Activated naive CD8-positive, alpha-beta T cell treated with anti-CD3 and anti-CD28 coated beads for 36 hours (primary cell): ENCODE measurements at places on chromosomes 5 and 9.
A peak's percentile ranks its signal among the peaks of the same experiment; 100 is the strongest.

DNA sequence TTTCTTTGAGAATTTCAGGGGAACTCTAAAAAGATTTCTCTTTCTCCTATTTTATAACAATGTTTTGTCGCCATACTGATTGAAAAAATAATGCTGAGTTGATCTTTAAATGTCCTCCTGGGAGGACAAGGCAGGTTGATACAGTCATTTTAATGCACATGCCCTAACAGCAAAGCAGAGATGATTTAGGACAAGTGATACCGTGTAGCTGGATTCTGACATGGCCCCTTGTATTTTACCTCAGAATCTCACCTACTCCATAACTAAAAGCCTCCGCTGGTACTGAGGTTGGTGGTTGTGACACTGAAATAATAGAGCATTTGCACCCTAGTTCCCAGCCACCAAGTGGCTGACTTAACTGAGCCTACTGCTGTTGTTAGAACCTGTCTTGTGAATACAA, 811 bp upstream of the LRRTM2 start:
- no peak for DNase-seq

- no peak for DNase-seq
These were observed 34.7 kb downstream of the GGTA1 start for GRCh38 chr9:121464968-121465367.

DNA sequence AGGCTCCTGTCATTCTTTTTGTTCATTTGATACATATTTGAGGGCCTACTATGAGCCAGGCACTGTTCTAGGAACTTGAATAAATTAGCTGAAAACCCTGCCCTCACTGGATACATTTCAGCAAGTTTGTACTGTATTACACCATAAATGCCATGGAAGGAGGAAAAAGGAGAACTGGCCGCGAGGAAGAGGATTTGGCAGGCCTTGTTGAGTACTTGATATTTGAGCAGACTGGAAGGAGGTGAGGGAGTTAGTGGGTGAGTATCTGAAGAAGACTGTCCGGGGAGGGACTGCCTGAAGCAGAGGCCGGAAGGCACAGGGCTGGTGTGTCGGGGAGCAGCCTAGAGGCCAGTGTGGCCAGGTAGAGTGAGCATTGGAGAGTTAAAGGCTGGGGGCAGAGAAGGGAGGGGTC, 4.5 kb downstream of the SNX30 start:
- no peak for DNase-seq

DNA sequence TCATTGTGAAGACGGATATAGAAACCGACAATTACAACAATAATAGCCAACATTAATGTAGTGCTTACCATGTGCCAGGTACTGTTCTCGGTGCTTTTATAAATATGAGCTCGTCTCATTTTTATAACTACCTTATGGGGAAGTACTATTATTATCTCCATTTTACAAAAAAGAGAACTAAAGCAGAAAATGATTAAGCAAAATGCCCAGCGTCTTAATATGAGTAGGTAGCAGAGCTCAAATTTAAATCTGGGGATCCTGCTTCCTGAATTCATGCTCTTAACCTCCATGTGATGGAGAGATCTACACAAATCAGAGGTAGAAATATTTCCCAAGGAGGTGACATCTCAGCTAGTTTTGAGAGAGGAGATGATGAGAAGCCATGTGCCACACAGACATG, 256.9 kb downstream of the TRIM32 start:
- no peak for DNase-seq

DNA sequence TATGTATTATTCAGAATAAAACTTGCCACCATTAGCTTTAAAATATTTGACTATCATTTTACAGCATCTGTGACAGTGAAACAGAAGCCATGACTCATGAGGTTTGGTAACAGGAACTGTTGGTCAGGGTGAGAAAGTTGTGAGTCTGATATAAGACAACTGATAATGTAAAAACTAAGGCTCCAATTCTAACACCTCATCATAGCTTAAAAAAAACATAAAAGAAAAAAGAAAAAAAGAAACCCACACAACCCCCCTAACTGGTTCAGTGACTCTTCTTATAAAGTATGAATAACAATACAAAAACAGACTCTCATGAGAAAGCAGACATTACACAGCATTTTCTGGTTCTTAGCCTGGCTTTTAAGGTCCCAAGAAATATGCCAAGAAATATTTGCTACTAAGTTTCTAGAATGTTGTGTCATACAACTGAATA, 85.8 kb downstream of the MRPS27 start:
- no peak for DNase-seq

GRCh38 chr9:96478829-96479371, 28.9 kb downstream of the HABP4 start:
- peak; percentile 11 for DNase-seq

DNA sequence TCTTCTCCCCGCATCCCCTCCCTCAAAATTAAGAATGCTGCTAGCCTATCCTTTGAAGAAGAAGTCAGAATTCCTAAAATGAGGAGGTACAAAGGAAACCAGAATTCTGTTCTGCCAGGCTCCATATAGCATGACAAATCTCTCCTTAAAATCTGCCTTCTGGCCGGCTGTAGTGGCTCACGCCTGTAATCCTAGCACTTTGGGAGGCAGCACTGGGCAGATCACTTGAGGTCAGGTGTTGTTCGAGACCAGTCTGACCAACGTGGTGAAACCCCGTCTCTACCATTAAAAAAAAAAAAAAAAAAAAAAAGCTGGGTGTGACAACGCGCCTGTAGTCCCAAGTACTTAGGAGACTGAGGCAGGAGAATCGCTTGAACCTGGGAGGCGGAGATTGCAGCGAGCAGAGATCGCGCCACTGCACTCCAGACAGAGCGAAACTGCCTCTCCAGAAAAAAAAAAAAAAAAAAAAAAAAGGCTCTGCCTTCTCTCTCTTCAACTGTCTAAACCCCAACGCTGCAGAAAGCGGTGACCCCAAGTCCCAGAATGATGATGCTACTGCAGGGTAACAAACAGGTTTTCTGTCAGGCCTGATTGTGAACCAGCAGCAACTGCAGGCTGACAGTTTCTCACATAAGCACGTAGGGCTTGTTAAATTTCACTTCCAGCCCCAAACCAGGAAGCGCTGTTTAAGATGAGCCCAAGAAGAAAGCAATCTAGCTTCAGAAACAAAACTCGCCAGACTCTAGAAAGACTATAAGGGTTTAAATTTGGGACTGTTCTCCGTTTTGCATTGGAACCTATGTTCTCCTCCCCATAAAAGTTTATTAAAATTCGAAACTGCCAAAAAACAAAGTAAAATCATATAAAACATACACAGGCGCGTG, 963 bp upstream of the CAST start:
- peak; percentile 34 for DNase-seq
